BE2C (cell line): ENCODE measurements at places on chromosomes 13 and 19.

DNA sequence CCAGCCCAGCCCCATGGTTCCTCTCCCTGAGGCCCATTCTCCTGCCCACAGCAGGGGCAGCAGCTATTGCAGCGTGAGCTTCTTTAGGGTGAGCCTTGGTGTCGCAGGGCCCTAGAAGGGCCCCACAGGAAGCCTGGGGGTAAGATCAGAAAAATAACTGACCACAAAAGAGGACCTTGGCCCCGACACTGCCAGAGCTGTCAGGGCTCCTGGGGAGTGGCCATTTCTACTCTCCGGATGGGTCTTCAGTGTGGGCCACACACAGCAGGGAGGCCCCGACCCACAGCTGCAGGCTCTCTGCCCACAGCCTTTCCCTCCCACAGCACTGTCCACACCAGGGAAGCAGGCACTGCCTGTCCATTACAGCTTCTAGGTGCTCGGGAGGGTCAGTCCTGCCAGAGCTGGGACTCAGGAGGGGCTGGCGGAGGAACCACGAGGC is 3.5 kb upstream of the SIGLEC8 start:
- no peak for DNase-seq

DNA sequence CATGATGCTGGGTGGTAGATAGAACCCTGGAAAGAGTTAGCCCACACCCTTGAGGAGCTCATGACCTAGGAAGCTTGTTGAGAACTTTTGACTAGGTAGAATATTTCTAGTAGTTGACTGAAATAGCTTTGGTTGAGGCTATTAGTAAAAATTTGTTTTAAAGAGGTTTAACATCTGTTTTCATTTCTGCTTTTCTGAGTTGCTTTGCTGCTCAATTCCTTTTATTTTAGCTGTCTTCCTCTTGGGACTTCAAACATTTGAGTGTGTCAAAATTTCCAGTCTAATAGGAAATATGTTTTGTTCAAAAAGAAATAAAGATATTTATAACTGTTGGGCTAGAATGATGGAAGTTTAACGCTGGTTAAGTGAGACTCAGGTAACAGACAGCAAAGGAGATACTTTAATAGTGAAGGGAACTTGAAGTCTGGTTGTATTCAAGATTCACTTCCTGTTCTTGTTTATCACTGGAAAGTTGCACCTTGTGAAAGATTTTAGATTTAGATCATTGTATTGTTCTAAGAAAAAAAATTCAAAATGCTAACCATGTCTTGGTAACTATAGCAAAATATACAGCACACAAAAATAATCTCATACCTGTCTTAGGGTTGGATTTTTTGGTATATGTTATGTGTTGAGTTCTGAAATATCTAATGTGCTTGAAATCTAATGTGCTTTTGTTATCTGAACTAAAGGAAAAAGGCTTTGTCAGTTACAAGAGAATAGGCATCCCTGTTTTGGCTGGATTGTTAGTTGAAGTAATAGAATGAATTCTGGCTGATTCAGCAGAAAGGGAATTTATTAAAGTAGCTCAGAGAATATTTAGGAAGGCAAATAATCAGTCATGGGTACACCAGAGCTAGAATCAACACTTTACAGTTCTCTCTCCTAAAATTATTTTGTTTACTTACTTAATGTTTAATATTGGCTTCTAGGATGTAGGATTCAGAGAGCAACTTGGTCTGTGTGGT is 24.4 kb upstream of the GPR18 start:
- DNase-seq, result no peak

GRCh38 chr13:73365681-73366080 is 306.9 kb downstream of the KLF5 start:
- no peak for DNase-seq

- DNase-seq, result no peak
Observed at GRCh38 chr19:51187395-51188226, 37.3 kb upstream of the CD33 start.

- DNase-seq, result peak; percentile 28
Observed at GRCh38 chr13:30354493-30355383, 47.4 kb upstream of the KATNAL1 start.

- no peak for DNase-seq
Observed at GRCh38 chr13:54965881-54966280, 1937.3 kb downstream of the OLFM4 start.

GRCh38 chr13:112244061-112244460 is 132.1 kb upstream of the SPACA7 start:
- no peak for DNase-seq

- DNase-seq, result no peak
Observed at GRCh38 chr13:20132052-20132634, 28.7 kb downstream of the GJA3 start.

DNA sequence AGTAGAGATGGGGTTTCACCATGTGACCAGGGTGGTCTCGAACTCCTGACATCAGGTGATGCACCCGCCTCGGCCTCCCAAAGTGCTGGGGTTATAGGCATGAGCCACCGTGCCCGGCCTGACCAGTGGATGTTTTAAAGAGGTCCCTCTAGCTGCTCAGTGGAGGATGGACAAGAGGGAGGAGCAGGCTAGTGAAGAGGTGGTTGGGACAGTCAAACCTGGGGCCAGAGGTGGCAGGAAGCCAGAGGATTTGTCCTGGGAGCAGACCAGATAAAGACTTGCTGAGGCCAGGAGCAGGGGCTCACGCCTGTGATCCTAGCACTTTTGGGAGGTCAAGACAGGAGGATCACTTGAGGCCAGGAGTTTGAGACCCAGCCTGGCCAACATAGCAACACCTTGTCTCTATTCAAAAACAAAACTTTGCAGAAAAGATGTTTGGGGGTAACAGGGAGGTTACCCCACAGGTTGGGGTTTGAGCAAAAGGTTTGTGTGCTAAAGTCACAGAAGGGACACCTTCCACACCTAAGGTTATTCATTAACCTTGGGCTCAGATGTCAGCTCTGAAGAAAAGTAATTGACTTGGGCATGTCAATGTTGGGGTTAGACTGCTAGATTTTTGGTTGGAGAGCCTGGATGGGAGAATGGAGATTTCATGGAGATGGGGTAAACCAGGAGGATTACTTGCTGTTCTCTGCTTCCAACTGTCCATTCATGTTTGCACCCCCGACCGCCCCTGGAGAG is 9.0 kb downstream of the BCAM start:
- DNase-seq, result no peak

DNA sequence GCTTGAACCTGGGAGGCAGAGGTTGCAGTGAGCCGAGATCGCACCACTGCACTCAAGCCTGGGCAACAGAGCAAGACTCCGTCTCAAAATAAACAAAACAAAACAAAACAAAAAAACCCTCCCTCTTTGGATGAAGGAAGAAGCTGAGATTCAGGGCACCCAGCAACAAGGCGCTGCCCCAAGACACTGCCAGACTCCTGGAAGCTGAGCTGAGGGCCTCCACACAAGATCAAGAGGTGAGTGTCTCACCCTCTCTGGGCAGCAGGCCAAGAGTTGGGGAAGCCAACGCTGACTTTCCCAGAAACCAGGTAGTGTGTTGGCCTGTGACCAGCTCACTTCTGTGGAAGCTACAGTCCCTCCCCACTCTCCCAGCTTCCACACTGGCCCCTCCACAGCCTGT is 3.7 kb upstream of the TYROBP start:
- DNase-seq, result no peak

GRCh38 chr19:47511681-47512080 is 3.2 kb downstream of the NAPA start:
- DNase-seq, result no peak

GRCh38 chr19:47589824-47590223 is 16.9 kb upstream of the ZNF541 start:
- no peak for DNase-seq

DNA sequence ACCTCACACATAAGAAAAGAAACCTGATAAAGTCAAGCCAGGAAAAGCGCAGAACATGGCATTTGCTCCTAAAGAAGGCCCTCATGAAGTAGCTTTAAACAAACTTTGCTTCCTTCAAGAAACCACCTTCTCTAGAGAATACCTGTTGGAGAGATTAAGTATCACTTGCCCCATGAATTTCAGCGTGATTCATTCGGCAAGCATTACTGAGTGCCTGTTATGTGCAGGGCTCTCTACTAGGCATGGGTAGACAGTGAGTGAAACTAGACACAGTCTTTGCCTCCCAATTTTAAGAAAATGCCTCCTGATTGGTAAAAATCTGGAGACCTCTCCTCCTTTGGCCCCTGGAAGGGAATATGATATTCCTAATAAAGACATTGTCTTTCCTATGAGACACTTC is 475.8 kb upstream of the NBEA start:
- no peak for DNase-seq

GRCh38 chr19:41866284-41866683 is 6.2 kb downstream of the RPS19 start:
- no peak for DNase-seq

GRCh38 chr13:24232474-24232873 is 72.0 kb downstream of the SPATA13 start:
- DNase-seq, result no peak

- no peak for DNase-seq
Observed at GRCh38 chr19:9878511-9879196, 43.5 kb downstream of the PIN1 start.

- DNase-seq, result no peak
Observed at GRCh38 chr19:33064458-33064791, 263 bp downstream of the RHPN2 start.

DNA sequence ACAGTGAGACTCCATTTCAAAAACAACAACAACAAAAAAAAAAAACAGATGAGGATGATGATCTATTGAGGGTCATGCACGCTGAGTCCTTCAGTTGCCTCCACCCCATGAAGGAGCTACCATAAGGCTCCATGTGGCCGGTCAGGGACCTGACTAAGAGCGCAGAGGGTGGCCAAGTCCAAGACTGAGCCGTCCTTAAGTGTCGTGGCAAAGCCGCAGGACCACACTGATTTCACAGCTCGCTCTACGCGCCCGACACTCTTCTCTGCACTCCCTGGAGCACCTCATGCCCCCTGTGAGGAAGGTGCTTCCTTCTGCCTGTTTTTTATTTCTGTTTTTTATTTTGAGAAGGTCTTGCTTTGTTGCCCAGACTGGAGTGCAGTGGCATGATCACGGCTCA is 12.3 kb downstream of the TTYH1 start:
- no peak for DNase-seq

- DNase-seq, result no peak
Observed at GRCh38 chr13:19632915-19633478, 462 bp upstream of the MPHOSPH8 start.

GRCh38 chr19:3176715-3177501 is 1.7 kb upstream of the S1PR4 start:
- DNase-seq, result no peak

DNA sequence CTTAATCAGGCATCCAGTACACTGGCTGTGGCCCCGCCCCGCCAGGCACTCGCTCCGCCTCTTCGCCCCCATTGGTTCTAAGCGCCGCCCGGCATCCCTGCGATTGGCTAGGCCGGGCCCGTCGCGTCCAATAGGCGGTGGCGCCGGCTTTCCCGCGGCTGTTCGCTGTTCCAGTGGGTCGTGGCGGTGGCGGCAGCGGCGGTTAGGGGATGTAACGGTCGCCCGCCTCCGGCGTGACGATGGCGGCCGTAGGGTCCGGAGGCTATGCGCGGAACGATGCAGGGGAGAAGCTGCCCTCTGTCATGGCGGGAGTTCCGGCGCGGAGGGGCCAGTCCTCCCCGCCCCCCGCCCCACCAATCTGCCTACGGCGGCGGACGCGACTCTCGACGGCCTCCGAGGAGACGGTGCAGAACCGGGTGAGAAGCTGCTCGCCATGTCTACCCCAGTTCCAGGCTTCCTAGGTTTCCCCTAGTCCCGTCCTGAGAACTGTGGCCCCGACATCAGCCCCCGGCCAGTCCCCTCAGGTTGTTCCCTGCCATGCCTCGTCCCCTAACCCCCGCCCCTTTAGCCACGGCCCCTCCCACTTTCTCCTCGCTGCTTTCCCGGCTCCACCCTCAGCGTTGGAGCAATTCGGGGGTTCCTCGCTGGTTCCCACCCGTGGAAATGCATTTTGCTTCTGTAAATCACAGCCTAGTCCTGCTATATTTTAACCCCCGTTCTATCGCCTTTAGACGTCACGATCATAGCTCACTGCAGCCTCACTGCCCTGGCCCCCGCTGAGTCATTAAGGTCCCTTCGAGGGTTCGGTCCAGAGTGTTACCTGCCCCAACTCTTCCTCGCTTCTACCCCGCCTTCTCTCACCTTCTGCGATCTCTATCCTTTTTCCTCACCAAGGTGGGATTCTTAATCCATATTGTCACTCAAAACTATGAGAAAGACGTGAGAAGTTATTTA is at the start of gene WDR62:
Gene WDR62, plus strand, starts transcription at position 165 of the 954 bp plus-strand sequence. Its CDS starts 75 bp downstream, at position 240.
- DNase-seq, result peak; percentile 98

- no peak for DNase-seq
Observed at GRCh38 chr19:49011194-49011593, 5.7 kb downstream of the LHB start.

DNA sequence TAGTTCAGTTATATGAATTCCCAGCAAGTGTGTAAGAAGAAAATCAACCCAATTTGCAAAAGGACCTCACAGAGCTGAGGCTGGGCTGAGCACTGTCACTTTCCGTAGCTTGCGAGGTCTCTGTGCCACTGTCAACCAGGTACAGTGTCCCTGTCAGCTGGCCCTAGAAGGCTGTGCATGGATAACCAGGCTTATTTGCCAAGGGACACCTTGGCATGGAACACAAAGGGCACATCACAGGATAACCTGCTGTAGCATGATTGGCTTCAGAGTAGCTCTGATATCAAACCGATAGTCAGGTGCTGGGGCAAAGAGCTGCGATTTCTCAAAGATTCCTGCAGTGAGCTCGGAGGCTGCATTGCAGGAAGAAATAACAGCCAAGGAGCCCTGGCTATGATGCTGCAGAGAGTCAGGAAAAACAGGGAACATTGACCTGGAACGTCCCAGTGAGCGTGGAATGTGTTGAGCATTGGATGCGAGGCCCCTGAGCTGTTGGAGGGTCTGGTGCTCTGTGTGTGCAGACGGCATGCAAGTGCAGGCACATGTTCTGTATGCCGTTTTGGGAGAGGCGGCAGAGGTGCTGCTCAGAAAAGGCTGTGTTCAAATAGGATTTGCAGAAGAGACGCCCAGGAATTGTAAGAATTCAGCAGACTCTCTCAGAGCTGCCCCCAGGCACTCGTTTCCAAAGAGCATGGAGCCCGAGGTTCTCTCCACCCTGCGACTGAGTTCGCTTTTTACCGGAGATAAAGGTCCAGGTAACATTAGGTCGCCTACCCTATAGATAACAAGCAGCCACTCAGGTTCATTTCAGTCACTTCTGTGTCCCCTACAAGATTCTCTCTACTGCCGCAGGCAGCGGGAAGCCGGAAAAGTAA is 213.5 kb upstream of the IRS2 start:
- no peak for DNase-seq

DNA sequence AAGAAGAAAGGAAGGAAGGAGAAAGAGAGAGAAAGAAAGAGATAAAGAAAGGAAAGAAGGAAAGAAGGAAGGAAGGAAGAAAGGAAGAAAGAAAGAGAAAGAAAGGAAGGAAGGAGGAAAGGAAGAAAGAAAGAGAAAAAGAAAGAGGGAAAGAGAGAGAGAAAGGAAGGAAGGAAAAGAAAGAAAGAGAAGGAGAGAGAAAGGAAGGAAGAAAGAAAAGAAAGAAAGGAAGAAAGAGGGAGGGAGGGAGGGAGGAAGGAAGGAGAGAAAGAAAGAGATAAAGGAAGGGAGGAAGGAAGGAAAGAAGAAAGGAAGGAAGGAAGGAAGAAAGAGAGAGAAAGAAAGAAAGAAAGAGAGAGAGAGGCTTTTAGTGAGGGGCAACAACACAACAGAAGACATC is 135.1 kb upstream of the VSTM2B start:
- DNase-seq, result no peak
